ENCODE measurements at places on chromosomes 7 and 10.
A peak's percentile ranks its signal among the peaks of the same experiment; 100 is the strongest.

DNA sequence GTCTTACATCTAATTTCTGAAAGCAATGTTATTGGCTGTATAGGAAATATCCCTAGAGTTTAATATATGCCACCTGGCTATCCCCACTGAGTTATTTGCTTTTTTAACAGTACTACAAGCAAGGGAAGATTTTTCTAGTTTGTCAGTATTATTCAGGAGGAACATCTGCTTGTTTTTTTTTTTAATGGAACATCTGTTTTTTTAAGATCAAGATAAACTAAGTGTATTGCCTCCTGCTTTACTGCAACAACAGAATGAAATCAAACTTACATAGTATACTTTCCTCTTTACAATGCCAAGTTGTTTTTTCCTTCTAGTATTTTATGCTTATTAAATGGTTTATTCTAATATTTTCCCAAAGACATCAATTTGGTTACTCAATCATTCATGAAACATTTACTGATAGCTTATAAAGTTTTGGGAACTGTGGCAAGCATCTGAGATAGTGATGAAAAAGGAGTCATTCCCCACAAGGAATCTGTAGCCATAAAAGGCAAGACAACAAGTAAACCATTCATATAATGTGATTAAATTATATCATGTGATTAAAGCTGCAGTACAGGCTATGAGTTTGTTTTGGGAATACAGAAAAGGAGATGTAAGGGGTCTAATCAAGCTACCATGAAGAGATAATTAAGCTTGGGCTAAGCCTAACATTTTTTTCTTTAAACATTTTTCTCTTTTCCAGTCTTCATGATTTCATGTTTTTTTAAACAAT lies 17.4 kb downstream of the MTPN start:
- no peak for DNase-seq

DNA sequence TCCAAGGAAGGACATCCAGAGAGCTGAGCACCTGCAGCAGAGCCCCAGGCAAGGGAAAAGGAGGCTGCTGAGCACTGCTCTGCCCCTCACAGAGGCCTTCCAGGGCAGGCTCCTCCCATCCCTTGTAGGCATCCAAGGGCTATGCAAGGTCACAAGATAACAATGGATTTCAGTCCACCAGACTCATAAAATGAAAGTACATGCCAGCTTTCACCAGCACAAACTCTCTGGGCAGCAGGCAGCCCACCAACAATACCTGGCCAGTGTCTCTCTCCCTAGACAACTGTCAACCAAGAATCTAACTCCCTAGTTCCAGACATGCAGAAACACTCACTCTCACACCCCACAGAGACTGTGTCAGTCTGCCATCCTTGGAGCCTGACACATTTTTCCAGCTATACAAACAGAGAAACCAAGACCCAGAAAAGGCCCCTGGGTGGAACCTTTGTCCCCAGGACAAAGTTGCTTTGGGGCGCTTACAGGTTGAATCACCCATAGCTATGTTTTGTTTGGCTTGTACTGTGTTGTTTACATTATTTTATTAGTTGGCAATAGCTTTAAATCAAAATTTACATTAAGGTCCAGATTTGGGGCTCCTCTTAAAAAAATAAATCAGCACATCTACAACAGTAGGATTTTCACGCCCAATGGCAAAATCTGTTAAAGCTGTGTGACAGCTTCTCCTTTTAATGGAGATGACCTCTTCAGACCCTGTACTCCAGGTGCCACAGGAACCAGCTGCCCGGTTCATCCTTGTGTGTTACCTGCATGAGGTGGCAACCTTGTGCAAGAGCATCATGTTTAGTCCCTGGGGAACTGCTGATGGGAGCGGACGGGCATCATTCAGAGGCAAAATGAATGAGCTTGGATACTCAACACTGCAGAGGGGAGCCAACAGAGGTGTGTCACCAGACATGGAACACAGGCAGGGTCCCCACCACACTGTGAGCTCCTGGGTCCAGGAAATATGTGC lies 5.2 kb downstream of the GRID1 start:
- DNase-seq = no peak

DNA sequence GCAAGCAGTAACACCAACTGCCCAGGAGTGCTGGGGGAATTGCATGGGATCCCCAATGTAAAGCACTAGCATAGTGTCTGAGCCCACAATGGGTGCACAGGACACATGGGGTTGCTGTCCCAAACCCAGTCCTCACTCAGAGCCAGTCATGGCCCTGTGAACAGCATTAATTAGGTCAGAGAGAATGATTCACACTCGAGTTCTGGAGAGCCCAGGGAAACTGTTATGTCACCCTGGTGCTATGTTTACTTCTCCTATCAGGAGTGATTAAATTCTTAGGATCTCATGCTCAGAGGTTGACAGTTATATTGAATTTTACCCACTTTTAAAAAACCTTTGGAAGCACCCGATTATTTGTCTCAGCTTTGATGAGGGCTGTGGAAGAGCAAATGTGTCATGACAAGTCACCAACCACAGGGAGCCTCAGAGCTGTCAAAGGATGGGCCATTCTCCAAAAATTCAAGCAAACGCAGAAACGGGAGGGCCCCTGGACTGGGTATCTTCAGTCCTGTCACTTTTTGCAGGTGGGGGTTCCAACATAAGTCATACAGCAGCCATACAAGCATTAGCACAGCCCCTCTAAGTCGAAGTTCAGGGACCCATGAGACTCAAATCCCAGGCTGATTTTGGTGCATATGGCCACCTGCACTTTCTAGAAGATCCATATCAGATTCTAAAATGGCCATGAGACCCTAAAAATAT lies 1.3 kb upstream of the RASSF4 start:
- DNase-seq = no peak

GRCh38 chr7:152402384-152403250 lies 33.2 kb downstream of the KMT2C start:
- no peak for DNase-seq

DNA sequence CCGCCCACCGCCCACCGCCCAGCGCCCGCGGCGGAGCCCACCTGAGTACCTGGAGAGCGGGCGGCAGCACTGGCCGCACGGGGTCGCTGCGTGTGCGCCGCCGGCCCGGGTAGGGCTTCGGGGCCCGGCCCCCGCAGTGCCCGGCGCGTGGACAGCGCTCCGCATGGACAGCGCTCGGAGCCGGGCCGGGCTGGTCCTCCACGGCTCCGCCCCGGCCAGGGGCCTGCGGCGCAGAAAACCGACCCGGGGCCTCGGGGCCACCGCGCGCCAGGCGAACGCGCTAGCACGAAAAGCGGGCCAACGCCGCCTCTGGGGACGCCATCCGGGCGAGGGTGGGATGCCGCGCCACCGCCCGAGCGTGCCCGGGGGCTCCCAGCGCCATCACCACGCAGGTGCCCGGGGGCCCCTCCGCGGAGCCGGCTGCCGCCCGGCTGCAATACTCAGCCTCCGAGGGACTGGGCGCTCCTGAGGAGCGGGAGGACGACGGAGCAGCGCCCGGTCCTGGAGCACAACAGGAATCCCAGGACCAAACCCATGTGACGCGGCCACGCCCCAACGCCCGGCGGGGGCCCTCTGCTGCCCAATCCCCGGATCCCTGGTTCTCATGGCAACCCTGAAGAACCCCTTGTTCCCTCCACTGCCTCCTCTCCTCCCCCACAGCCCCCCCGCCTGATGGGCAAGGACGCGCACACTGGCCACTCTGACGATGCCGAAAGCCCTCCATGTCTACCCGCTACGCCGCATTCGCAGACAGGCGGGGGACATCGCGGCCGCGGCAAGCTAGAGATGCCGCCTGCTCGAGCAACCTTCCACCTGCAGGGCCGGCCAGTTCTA lies at the start of gene GRB10:
Gene GRB10, minus strand, starts transcription at position 522 of the 834 bp plus-strand sequence. CDS start 50,574 bp downstream, outside the sequence.
- no peak for DNase-seq

DNA sequence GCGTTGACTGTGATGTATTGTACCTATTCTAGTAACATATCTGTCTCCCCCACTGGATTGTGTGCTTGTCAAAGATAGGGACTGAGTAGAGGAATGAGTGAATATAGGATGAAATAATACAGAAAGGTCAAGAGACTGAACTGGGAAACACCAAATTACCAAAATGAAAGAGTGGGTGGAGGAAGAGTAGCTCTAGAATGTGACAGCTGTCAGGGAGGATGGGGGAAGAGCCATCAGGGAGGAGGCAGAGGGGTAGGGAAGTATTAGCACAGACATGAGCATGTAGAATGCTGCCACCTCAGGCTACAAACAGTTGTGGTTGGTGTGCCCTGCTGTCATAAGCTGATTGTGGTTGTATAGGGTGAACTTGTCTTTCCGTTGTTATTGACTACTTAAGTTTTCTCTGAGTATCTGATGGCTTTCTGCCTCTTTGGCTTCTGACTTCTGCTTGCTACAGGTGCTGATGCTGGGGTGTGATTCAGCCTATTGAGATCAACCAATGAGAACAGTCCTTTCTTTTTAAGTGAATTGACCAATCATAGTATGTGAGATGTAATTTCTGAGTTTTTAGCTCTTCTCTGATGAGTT lies 5.6 kb downstream of the CCSER2 start:
- peak; percentile 76 for DNase-seq
